ENCODE measurements at places on chromosomes 3 and 15.

DNA sequence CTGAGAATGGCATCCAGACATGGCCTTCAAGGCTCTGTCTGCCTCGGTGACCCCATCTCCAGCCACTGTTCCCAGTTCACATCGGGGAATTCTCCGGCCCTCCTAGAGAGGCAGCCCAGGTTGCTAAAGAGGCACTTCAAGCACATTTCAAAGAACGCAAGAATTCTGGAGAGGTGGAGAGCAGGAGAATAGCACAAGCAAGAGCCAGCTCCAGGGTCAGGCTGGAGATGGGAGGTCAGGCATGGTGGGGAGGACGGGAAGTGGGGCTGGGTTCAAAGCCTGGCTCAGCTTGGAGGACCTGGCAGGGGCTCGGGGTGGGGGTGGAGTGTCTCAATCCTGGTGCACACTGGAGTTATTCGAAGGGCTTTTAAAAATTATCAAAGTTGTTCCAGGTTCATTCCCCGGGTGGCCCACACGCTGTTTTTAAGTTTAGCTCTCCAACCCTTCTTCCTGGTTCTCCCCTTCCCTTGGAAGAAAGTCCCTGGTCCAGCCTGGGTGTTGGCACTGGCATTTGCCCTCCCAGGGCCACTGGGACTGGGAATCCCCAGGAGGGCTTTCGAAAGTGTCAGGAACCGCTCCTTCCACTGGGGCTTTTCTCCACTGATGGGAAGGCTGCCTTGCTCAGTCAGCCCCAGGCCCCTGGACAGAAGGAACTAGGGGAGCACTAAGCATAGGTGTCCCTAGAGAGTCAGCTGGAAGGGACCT is 35.8 kb downstream of the ZNF710 start:
- no peak for DNase-seq

DNA sequence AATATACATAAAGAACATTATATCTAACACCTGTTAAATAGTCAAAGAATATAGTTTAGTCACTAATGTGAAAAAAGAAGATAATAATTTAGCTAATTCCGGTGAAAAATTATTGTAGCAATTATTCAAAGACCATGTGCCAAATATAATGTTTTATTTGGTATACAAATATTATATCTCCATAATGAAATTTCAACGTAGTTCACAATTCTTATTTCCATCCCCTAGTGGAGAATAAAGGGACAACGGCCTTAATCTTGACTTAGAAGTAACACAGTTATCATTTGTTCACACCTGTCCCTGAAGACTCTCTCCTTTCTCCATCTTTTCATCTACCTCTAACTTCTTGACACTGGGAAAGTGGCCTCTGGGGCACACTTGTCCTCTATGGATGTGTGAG is 213.4 kb downstream of the ERC2 start:
- DNase-seq = peak; percentile 16

DNA sequence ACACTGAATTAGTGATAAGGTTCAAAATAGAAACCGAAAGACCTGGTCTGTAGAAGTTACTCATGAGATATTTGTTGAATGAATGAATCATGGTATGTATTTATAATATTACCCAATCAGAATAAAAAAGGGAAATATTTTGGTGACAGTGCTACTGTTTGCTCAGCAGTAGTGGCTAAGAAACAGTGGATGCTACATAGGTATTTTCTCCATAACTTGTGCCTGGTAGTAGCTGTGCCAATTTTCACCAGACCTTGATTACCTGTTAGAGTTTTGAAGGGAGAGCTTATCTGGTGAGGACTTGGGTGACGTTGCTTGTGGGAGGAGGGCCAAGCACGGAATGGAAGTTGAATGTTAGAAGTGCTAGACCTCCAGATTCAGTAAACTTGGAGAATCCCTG is 14.3 kb downstream of the LIMD1 start:
- DNase-seq = peak; percentile 45

DNA sequence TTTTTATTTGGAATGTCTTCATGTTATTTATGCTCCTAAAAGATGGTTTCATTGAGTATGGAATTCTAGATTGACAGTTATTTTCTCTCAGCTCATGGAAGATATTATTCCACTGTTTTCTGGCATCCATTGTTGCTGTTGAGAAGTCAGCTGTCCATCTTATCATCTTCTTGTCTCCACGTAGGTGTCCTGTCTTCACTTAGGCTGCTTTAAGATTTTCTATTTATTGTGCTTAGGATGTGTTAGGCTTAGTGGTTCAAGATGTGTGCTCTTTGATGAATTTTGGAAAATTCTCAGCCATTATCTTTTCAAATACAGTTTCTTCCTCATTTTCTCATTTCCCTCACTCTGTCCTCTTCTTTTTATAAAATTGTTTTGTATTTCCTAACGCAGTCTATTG is 52.0 kb downstream of the SNRK start:
- DNase-seq = no peak

DNA sequence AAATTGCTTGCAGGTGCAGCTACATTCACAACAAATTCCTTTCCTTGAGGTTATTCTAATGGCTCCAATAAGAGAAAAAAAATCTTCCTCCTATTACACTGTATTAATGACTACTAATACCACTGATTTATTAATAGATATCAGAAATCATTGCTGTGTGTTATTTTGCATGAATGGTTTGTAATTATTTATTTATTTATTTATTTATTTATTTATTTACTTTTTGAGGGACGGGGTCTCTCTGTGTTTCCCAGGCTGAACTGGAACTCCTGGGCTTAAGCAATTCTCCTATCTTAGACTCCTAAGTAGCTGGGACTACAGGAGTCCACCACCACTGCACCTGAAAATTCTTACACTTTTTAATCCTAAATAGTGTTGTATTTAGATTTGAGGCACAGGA is 390.4 kb downstream of the SI start:
- DNase-seq = no peak

DNA sequence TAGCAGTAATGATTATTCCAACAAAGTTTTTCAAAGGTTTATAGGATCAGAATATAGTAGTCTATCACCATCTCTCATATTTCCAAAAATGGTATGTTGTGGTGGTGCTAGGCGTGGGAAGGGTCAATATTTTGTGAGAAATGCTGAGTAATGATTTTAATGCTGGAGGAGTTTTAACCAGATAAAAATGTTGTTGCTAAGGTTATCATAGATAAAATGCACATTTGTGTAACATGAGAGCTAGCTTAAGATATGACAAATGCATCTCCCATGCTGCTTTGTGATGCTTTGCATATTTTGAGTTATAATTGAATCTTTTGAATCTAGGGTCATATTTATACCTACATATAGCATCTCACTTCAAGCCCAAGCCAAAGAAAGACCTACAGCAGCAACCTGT is 103.9 kb upstream of the ROBO1 start:
- DNase-seq = no peak

- no peak for DNase-seq
These were observed 5.4 kb downstream of the EHD4 start for GRCh38 chr15:41966920-41967465.

GRCh38 chr3:16917256-16917935 is 32.6 kb downstream of the PLCL2 start:
- DNase-seq = peak; percentile 17

- DNase-seq = no peak
These were observed 7.7 kb downstream of the STRA6 start for GRCh38 chr15:74194572-74195559.

DNA sequence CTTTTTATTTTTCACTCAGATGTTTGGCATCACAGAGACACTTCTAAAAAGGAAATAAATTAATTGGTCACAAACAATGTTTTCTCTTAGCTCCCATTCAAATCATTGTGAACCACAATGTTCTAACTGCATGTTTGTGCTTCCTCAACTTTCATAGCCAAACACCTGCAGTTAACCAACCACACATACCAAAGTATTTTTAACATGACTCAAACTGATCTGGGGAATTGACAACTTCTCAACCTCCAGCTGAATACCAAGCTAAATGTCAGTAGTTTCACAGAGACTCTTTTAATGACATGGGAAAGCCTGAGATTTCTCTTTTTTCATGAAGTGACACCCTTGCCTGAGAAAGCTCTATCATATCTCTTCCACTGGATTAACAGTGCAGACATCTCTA is 217.9 kb upstream of the MME start:
- DNase-seq = peak; percentile 30

DNA sequence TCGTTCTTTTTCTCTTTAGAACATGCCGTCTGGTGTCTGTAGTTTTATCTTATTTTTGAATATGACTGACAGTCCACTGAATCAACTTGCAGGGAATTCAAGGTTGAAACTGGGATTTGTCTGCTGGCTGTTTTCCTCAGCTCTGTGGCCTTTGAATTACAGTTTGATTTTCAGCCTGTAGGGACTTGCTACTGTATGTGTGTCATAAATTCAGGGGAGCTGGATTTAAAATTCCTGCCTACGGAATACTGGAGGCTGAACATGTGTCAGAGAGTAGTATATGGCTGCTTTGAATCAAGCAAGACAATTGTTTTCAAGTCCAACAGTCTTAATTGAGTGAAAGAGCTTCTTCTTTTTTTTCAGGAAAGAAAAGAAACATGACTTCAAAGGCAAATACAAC is 33.9 kb downstream of the RARB start:
- DNase-seq = no peak

DNA sequence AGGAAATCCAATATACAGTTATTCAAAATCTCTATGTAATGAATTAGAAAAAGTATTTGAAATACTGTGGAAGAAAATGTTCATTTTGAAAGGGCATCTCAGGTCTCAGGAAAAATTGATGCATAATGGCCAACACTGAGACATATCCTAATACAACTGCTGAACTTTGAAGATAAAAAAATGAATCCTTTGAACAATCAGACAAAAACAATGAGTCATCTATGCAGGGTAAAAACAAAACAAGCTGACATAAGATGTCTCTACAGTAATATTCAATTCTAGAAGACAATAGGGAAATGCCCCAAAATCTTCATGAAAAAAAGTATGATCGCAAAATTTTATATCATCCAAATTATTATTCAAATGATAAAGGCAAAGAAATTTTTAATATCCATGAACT is 34.0 kb upstream of the ZNF280D start:
- DNase-seq = no peak

- no peak for DNase-seq
These were observed 22.5 kb downstream of the C3orf80 start for GRCh38 chr3:160247766-160248165.

GRCh38 chr3:48408823-48409281 is 21.0 kb downstream of the PLXNB1 start:
- DNase-seq = no peak

- no peak for DNase-seq
These were observed 134.0 kb downstream of the FHIT start for GRCh38 chr3:61117045-61117898.

GRCh38 chr3:72324253-72324811 is 523.9 kb downstream of the SHQ1 start:
- DNase-seq = no peak

- DNase-seq = no peak
These were observed 82.4 kb downstream of the OXSM start for GRCh38 chr3:25872200-25872877.

- DNase-seq = no peak
These were observed 190.9 kb downstream of the SLC9A9 start for GRCh38 chr3:143657391-143657790.

GRCh38 chr3:99896482-99896881 is 78.8 kb downstream of the CMSS1 start:
- DNase-seq = no peak

DNA sequence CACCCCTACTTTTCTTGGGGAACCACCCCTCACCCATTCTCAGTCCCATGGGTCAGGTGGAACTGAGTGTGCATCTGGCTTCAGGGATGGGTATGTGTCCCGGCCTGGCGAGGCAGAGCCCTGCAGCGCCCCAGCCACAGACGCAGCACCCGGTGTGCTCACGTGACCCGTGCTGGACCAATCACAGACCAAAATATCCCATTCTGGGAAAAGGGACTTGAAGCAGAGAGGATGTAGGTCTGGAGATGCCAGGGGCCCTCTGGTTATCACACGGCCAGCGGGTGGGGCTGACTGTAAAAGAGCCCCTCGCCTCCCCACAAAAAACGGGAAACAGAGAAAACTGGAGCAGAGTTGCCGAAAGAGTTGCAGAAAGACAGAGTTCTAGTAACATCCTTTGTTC is 138.0 kb upstream of the RAD18 start:
- DNase-seq = no peak

GRCh38 chr3:12472796-12473195 is 11.5 kb upstream of the TSEN2 start:
- no peak for DNase-seq

GRCh38 chr3:37824954-37825328 is 36.7 kb upstream of the CTDSPL start:
- DNase-seq = no peak

DNA sequence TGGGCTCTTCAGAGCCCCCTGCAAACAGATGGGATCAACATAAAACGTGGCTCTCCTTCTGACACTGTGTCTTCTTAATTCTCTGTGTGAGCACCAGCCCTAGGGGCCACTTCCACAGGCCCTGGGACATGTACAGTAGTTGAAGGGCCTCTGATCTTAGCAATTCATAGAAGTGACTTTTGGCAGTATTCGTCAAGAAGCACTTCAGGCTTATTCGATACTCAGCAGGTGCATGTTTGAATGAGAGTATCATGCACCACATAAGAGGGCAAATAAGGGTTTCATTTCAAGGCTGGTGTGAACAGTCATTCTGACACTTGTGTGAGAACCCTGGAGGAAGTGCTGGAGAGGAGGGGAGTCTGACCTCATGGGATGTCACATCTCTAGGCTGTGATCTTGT is 113.9 kb downstream of the GABRG3 start:
- DNase-seq = no peak

GRCh38 chr3:124881976-124882697 is 5.0 kb downstream of the ITGB5 start:
- DNase-seq = no peak

DNA sequence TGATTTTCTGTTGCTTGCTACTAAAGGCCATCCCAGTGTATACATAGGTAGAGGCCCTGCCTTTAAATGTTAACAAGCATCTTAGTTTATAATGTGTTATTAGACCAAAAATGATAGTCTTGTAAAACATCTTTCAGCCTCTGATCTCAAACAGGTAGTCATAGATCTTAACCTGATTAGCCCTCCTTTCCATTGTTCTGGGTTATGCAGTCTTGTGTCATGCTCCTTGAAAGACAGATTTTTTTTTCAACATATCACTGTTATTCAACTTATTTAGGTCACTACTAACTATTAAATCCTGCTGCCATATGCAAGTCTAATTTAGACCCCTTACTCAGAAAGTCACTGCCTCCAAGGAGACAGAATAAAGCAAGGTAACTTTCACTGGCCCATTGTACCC is 19.1 kb upstream of the CLDN16 start:
- no peak for DNase-seq

DNA sequence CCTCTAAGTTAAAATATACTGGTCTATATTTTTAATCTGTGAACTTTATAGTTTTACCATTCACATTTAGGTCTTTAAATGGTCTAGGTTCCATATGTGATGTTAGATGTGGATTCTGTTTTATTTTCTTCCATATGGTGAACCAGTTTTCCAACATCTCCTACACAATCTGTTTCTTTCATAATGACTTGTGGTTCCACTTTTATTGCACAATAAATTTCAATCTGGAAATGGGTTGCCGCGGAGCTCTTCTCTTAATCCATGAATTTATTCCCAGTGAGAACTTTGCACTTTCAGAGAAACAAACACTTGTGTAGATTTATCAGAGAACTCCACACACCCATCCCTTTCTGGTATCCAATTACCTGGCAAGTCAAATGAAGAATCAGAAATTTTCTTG is 20.9 kb upstream of the SPPL2A start:
- no peak for DNase-seq

- no peak for DNase-seq
These were observed 28.4 kb upstream of the ARL8B start for GRCh38 chr3:5093731-5094130.

Measured in foreskin fibroblast (primary cell).